Activated naive CD4-positive, alpha-beta T cell (primary cell): ENCODE measurements at places on chromosomes 11 and 22.

GRCh38 chr11:66919923-66920322 lies 38.3 kb downstream of the PC start:
- no peak for DNase-seq

GRCh38 chr11:73995247-73995646 lies 12.6 kb upstream of the UCP2 start:
- no peak for DNase-seq

DNA sequence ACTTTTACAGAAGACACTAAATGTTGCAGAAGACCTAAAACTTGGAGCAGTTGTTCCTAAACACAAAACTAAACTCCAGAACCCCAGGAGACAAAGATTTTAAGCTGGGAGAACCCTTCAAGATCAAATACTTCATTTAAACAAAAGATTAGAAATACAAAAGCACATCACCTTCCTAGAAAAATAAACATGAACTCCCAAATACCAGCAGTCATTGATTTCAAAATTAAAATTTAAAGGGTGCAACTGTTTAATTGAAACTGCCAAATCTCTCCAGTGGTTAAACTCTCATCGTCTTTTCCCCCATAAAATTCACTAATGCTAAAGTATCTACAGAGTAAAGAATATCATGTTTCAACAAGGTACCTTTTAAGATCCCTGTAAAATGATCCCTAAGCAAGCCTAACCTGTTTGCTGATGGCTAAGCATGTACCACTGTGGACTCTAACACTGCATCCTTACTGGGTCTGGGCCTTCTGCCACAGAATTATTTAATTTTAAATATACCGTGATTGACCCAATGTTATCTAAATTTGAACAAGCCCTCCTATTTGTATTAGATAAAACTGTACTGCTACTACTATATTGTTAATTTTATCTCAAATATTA lies 53.7 kb upstream of the CCDC34 start:
- no peak for DNase-seq

DNA sequence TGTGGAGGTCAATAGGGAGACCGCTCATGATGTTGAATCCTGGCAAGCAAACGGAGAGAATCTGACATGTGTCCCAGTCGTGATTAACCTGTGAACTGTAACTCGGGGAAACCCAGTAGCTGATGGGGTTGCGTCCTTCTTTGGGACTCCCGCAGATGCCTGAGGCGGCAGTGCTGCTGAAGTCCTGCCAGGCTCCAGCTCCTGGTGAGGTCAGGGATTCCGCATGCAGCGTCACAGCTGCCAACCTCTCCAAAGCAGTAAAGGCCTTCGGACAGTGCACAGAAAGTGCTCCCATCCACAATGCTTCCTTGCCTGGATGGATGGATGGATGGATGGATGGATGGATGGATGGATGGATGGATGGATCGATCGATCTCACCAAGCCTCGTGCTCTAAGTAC lies 13.5 kb downstream of the KCNQ1 start:
- no peak for DNase-seq

- DNase-seq: no peak
Measured at GRCh38 chr11:3022982-3023381, 30.9 kb upstream of the NAP1L4 start.

DNA sequence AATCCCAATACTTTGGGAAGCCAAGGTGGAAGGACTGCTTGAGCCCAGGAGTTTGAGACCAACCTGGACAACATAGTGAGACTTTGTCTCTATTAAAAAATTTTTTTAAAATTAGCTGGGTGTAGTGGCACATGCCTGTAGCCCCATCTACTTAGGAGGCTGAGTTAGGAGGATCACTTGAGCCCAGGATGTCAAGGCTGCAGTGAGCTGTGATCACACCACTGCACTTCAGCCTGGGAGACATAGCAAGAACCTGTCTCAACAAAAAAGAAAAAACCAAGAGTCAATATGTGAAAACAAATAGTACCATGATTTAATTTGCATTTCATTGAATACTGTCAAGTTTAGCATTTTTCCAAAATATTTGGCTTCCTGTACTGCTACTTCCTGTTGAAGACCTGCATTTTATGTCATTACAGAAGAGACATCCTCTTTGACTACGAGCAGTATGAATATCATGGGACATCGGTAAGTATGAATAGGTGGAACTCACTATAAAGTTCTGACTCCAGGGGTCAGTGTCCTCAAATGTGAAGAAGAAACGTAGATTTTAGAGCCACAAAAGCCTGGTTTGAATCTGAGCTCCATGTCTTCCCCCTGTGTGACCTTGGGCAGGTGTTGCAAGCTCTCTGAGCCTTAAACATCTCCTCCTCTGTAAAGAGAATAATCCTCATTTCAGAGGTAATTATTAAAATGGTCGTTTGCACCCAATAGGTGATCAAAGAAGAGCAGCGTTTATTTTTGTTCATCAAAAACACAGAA lies 16.0 kb downstream of the CDC45 start:
- DNase-seq: no peak

GRCh38 chr11:69204941-69205742 lies 49.4 kb downstream of the SMIM38 start:
- DNase-seq: no peak

- DNase-seq: no peak
Measured at GRCh38 chr11:125192183-125192582, 27.6 kb downstream of the PKNOX2 start.

GRCh38 chr11:28038775-28039174 lies 69.2 kb downstream of the KIF18A start:
- no peak for DNase-seq

GRCh38 chr22:23047265-23047664 lies 23.1 kb upstream of the GNAZ start:
- no peak for DNase-seq

DNA sequence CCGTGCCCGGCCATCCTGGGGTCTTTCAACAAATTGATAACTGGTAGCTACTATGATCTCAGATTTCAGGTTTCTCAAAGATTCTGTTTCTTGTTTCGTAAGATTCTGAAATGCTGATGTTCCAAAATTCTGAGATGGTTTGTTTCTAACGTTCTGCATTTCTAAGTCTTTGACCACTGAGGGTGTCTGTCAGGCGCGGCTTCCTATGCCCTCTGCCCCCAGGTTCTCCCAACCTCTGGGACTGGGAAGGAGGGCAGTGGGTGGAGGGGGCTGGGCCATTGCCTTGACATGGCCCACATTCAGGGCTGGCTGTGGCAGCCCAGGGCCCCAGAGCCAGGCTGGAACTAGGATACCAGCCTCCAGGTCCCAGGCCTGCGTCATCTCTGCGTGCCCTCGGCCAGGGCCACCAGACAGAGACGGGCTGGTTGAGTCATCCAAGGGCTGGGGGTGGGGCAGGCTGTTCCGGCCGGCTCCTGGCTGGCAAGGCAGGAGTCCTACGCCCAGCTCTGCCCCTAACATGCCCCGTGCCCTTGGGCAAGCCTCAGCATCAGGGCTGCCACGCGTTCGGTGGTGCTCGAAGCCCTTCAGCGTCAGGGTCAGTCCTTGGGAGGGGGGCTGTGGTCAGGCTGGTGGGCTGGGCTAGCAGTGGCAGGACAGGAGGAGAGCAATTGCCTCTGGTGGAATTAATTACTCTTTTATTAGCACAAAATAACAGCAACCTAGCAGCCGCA lies 5.2 kb downstream of the TMEM134 start:
- no peak for DNase-seq

GRCh38 chr11:59573216-59573615 lies 42.4 kb downstream of the OSBP start:
- DNase-seq: no peak

GRCh38 chr11:2679011-2679676 lies 20.6 kb downstream of the KCNQ1OT1 start:
- no peak for DNase-seq

GRCh38 chr22:42990131-42990838 lies 24.7 kb downstream of the PACSIN2 start:
- no peak for DNase-seq

- no peak for DNase-seq
Measured at GRCh38 chr11:63769714-63770455, 1.3 kb upstream of the ZFTA start.

- no peak for DNase-seq
Measured at GRCh38 chr11:19284881-19285280, 44.1 kb upstream of the E2F8 start.

DNA sequence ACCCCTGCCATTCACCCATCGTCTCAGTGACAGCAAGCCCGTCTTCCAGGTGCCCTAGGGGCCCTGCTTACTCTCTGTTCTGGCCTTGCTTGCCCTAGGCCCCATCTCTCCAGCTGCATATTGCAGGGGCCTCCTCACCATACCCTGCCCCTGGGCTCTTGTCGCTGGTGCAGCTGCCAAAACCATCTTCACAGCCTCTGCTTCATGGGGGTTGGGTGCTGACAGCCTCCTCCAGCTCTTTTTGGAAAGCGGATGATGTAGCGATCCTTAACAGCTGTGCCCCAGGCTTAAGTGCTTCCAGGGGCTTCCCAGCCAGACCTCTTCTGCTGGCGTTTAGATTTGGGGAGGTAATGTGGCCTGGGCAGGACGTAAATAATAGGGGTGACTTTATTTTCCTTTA lies 61.2 kb upstream of the SUSD2 start:
- DNase-seq: no peak

GRCh38 chr11:3894128-3894731 lies 38.8 kb downstream of the STIM1 start:
- no peak for DNase-seq

DNA sequence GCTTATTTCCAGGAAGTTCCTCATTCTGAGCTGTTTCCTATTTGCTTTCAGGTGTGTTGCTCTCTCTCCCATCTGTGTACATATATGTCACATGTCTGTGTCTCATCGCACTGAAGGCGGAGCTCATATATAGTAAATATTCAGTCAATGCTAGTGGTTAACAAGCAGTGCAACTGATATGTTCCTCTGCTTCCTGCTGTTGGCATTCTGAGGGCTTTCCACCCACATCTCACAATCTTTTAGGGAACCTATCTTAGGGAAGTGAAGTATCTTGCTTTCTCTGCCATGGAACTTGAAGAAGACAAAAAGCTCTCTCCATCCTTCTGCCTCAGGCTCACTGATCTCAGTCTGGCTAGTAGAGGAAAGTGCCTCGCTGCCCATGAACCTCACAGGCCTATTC lies 139.8 kb downstream of the TTC17 start:
- DNase-seq: no peak

DNA sequence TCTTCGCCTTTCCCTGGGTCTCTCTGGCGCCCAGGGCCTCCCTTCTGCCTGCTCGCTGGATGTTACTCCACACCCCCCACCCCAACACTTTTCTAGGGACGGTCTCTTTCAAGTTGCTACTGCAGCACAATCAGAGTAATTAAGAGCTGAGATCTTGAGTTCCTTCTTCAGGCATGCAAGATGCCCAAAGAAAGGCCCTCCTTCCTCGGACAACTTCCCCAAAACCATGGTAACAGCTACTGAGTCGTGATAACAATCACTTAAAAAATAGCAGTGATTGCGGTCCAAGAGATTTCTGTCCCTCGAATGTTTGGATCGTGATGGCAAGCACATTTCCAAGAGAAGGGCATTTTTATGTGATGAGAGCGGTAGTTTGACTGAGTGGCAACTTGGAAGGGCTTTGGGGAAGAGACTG lies 638 bp upstream of the TENM4 start:
- DNase-seq: no peak

- no peak for DNase-seq
Measured at GRCh38 chr11:86181379-86181778, 63.2 kb upstream of the EED start.

- no peak for DNase-seq
Measured at GRCh38 chr11:16408619-16409018, 52.3 kb upstream of the SOX6 start.

- DNase-seq: no peak
Measured at GRCh38 chr22:23542933-23543332, 37.2 kb downstream of the IGLL1 start.

DNA sequence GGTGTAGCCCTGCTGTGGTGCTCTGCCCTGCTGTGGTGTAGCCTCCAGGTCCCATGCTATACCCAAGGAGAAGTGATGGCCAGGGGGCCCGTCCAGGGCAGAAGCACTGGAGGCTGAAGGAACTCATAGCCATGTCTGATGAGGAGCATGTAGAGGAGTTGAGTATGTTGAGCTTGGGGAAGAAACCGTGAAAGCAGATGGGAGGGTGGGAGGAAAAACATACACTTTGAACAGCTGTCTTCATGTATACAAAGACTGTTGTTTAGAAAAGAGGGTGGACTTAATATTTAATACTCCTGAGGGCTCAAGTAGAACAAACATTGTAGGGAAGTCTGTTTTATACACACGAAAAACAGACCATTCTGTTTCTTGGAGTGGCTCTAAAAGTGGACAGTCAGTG lies 26.6 kb upstream of the TTC12 start:
- no peak for DNase-seq

DNA sequence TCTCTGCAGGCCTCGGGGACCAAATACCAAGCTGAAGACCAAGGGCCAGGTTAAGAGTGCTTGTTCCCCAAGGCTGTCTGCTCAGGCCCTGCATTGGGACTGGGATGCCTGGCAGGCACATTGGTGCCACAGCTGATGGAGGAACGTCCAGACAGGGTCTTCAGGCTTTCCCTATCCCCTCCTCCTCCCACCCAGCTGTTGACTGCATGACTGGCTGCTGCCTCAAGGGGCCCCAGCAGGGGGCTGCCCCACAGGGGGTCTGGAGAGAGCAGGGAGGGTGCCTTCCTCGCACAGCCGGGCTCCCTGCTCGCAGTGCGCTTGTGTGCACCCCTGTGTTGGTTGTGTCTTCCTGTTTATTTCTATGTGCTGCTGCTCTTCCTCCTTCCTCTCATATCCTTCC lies 9.9 kb downstream of the RCOR2 start:
- no peak for DNase-seq

GRCh38 chr11:46105926-46106325 lies 15.3 kb downstream of the PHF21A start:
- no peak for DNase-seq

DNA sequence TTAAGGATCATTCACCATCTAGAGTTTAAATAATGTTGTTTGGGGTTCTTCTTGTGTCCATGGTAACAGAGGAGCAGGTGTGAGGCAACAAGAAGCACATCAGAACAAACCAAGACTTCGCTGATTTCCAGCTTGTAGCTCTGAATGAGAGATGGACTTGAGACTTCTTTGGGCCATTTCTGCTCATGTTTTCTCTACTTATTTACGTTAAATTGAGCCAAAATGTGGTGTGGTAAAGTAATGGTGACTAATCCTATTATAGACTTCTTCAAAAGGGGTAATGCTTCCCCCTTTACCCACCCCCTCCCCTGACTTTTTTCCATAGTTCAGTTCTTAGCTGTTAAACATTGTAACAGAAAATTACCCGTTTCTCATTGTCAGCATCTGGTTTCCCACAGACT lies 65.2 kb downstream of the CSTPP1 start:
- no peak for DNase-seq

DNA sequence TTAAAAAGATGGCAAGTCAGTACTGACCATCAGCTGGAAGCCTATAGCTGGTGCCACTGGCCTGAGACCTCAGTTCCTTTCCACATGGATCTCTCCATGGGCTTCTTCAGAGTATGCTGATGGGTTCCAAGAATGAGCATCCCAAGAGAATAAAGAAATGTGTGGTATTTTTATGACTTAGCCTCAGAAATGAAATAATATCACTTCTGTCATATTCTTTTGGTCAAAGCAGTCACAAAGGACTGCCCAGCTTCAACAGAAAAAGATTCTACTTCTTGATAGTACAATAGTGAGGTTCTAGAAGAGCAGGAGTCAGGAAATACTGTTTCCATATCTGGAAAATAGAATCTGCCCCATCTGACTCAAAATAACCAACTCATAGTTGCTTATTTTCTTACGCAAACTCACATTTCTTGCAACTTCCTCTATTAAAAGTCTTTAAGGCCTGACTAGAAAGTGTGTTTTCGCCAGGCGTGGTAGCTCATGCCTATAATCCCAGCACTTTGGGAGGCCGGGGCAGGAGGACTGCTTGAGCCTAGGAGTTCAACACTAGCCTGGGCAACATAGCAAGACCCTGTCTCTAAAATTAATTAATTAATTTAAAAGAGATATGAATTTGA lies 116.9 kb downstream of the SIK3 start:
- no peak for DNase-seq
